ENCODE measurements at places on chromosomes 6 and 20.
A peak's percentile ranks its signal among the peaks of the same experiment; 100 is the strongest.

DNA sequence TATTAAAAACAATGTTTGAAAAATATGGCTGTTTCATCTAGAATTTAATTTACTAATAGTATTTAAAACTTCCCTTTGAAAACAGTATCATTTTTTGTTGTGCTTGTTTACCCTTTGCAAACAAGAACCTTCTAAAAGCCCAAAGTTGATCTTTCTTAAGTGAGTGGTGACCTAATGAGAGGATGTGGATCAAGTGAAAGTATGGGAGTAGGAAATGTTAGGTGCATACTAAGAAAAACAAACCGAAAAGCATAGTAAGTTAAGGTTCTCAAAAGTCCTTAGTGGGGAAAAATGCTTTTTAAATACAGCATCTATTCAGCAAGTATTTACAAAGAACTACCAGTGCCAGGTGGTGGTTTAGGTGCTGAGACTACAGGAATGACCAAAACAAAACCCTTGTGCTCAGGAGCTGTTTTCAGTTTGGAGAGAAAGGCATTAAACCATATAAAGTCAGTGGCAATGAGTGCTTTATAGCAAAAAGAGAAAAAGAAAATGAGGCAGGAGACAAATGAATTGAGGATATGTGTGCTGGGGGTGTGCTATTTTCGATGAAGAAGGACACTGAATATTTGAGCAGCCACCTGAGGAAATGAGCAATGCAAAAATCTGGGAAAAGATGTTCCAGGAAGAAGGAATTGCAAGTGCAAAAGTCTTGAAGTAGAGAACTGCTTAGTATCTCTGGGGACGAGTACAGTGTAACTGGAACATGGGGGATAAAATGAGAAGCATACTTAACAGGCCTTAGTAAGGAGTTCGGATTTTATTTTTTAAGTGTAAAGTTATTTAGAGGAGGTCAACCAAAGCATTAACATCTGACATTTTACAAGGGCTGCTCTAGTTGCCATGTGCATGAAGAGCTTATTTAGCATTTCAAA is 24.0 kb downstream of the RNF146 start:
- no peak for DNase-seq

DNA sequence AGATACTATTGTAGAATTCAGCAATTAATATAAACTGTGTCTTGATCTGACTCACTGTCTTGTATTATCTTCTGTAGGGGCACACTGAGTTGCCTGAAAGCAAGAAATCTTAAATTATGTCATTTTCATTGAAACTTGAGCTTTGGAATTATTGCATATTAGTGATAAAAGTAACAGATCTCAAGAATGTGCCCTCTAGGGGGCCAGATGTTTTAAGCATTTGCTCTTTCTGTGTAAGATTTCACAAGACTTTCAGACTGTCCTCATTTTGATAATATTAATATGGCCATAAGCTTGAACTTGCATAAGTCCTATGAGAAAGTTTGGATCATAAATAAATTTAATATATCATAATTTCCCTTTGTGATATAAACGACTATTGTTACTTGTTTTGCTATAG is 55.5 kb upstream of the MYO6 start:
- DNase-seq, result no peak

- no peak for DNase-seq
These were observed at the start of gene LTA for GRCh38 chr6:31572041-31572911. Gene LTA (plus strand): TSS chr6:31572289. CDS start chr6:31572743, 454 bp downstream.

DNA sequence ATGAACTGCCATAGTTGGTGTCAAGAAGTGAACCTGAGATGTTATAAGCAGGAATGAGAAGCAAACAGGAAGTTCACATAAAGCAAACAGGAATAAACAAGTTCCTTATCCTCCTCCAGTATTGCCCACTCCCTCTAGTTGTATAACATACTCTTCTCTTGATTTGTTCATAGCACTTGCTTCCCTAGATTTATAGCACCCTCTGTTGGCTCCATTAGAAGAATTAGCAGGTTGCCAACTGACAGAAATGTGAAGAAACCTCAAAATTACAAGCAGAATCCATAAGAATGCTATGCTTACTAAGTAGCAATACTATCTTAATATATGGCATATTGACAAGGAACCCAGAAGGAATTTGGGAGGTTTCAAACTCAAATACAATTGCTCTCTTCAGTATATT is 195.4 kb downstream of the TBX18 start:
- no peak for DNase-seq

- DNase-seq, result no peak
These were observed 46.8 kb downstream of the CYP24A1 start for GRCh38 chr20:54126806-54127655.

DNA sequence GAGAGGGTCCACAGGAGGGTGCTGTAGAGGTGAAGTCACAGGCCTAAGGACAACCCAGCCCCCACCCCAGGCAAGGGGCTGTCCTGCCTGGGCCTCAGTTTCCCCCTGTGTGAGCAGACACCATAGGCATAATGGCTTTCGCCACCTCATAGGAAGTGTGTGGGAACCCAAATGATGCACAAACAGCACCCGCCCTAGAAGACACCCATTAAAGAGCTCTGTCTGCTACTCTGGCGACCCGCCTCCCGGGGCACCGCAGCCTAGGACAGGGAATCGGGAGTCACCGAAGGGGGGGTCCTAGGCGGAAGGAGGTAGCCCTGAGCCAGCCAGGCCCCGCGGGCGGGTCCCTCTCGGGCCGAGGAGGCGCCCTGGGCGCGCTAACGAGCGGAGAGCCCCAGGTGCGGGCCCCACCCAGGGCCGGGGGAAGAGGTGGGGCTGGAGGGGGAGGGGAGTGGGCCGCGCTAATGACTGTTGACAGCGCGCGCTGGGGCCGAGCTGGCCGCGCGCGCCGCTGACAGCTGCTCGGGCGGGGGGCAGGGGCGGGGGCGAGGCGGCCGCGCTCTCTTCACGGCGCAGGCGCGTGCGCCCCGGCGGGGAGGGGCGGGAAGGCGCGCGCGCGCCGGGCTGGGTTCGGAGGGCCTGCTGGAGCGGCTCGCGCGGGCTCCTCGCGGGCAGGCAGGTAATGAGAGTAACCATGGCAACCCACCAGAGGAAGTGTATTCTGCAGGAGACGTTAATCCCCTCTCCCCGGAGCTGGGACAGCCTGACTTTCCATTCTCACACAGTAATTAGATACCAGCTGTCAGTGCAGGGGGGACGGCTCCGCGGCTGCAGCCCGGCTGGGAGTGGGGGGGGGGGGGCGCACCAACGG is 48.9 kb downstream of the NOL4L start:
- DNase-seq, result peak; percentile 85

- no peak for DNase-seq
These were observed 26.2 kb upstream of the BMP7 start for GRCh38 chr20:57292611-57293010.

GRCh38 chr6:105330364-105330763 is 72.5 kb downstream of the PREP start:
- no peak for DNase-seq

DNA sequence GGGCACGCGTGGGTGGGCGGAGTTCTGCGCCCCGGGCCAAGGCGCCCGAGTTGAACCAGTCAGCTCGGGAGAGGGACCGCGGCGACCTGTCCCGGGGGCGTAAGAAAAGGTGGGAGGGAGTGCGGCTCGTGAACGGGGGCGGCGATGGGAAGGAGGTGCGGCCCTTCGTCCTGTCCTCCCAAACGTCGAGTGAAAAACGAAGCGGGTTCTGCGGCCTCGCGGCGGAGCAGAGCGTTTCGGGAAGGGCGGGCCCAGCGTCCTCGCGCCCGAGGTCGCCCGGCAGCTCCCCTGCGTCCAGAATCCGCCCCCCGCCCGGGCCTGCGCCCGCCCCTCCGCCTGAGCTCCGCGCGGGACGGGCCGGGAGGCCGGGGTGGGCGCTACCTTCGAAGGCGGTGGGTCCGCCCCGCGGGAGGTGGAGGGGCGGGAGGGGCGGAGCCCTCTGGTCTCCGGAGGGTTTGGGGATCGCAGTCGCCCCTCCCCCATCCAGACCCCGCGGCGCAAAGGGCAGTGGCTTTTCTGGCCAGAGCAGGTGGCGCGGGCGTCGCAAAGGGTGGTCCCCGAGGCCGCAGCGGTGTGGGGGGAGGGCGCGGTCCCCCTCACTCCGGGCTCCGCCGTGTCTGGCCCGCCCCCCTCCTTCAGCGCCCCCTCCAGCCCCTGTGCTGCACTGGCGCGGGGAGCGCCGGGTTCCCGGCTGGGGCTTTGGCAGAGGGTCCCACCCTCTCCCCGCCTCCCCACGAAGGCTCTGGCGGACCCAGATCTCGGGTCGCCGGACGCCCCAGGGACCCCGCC is 838 bp downstream of the STMN3 start:
- peak; percentile 63 for DNase-seq

GRCh38 chr6:155378276-155378675 is 64.0 kb upstream of the TFB1M start:
- DNase-seq, result no peak

DNA sequence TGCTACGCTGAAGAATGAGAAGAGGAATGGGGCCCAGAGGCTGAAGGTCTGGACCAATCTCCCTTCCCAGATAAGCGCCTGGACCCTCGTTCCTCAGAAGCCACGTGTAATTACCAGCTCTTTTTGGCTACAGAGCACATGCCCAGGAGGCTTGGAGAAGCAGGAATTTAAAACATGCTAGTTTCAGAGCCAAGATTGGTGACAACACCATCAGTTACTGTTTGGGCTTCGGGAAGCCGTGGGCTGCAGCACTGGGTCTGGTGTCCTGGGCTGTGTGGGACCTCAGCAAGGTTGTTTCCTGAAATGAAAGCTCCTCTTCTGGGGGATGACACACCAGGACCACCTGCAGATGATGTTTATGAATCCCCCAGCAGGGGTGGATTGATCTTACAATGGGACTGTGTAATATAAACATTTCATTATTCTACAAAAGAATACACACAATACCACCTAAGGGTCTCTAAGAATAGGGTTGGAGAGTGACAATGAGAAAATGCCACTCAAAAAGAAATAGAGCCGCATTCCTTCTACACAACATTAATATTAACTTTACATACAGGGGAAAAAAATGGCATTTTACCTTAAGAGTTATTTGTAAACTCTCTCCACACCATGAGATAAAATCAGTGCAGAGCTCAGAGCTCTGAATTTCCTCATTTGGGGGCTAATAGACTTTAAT is 207.8 kb upstream of the FOXQ1 start:
- DNase-seq, result no peak

DNA sequence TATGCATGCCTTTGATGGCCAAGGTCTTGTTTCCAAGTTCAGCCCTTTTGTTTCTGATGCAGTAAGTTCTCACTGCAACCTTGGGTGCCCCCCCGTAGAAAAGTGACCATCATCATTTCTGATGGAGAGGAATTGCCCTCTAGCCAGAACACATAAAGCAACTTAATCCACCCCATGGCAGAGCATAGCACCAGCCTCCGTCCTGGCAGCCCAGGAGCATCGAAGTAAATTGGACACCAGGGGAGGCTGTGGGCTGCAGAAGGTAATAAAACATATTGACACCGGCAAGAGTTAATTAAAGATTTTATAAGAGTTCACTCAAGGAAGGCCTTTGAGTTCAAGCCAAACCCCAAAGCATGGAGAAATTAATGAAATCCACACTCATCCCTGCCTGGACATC is 39.2 kb upstream of the CST7 start:
- DNase-seq, result no peak

- DNase-seq, result no peak
These were observed 1034.9 kb downstream of the EYS start for GRCh38 chr6:64672131-64672530.

DNA sequence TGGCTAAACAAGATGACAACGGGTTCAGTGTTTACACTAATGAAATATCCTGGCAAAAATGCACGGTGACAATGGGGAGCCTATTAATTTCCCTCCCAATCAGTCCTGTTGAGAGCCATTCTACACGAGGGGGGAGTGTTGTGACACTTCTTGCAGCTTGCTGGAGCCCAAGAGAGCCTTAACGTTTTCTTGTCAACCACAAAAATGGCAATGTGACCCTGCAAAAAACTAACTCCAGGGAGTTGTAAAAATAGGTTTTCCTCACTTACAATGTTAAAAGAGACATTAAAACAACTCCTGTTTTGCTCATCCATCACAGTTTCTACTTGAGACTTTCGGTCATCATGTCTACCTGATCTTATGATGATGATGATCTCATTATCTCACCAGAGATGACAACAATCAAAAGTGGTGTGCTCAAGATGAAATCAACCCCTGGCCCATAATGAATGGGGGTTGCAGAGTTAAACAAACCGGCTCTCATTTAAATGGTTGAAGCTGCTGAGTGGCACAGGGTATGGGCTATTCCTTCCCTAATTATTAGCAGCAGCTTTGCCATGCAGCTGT is 57.9 kb downstream of the GJA10 start:
- DNase-seq, result no peak

DNA sequence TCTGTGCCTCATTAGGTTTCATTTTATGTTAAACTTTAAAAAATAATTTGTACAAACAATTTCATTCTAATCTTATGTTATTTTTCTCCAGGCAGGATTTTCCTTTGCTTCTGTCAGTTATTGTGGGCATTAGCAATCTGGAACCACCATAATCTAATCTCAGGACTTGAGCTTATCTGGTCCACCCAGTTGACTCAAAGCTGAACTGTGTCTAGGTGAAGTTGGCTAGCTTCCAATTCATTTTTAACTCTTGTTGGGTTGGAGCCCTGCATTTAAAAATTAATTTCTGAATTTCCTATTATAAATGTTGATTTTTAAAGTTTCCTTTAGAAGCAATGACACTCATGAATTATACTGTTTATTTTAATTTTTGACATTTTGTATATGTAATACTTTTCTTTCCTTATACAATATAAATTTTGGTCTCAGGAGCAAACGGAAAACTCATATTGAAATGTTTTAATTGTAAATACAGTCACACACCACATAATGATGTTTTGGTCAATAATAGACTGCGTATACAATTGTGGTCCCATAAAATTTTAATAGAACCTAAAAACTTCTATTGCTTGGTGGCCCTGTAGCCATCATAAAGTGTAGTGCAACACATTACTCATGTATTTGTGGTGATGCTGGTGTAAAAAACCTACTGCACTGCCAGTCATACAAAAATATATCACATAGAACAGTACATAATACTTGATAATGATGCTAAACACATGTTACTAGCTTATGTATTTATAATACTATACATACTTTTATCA is 121.3 kb downstream of the CLVS2 start:
- DNase-seq, result no peak
